A172 (cell line): ENCODE measurements at places on chromosomes 6 and 20. TPM values are rescaled to one million over a fixed set of nuclear protein-coding genes. Genes with fewer than 3 reads are reported as not detected.

AGER gene
- 0.60 and 2.2 TPM in 2 replicates for total RNA-seq

TM9SF4 gene
- total RNA-seq, result 38.5 and 39.2 TPM in 2 replicates

ZBP1 gene
- 0.14 TPM in 1 of 2 replicates, not detected in the other for total RNA-seq

B3GAT2 gene
- total RNA-seq, result not detected in 2 replicates
